ENCODE measurements at places on chromosomes 6 and 20.

GRCh38 chr6:163455552-163455951 is 41.0 kb downstream of the QKI start:
- DNase-seq = no peak

GRCh38 chr6:39077882-39078594 is 29.5 kb downstream of the GLP1R start:
- no peak for DNase-seq

- DNase-seq = no peak
Observed at GRCh38 chr6:109069746-109070145, 24.9 kb downstream of the SESN1 start.

GRCh38 chr6:92428448-92428847 is 990.9 kb downstream of the EPHA7 start:
- no peak for DNase-seq

GRCh38 chr6:140845701-140846100 is 1287.0 kb upstream of the GJE1 start:
- no peak for DNase-seq

GRCh38 chr6:130306377-130306776 is 59.4 kb upstream of the TMEM200A start:
- no peak for DNase-seq

- DNase-seq = no peak
Observed at GRCh38 chr6:84059082-84059481, 25.5 kb downstream of the MRAP2 start.

DNA sequence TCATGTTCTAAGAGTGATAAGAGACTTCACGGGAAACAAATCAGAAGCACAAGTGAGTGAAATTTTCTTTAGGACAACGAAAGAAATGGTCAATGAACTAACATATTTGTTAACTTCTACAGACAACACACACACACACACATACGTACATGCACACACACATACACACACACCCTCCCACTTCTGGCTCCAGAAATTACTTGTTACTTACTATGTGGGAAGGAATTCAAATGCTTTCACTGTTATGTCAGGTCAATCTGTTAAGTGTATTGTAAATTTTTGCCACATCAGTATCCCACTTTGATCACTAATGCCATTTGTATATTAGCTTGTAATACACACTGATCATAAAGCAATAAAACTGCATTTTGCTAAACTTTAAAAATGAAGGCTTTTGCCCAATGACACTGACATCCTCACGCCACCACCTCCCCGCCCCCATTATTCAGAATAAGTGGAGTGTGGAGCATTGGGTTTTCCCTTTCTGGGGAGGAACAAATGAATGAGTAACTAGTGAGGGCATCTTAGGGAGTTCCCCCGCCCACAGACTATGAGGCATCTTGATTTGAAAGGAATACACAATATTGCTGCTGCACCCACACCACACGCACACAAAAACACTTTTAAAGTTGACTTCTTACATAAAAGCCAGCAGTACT is 76.2 kb downstream of the ATXN1 start:
- DNase-seq = no peak

- no peak for DNase-seq
Observed at GRCh38 chr6:9511157-9511556, 903.7 kb downstream of the TFAP2A start.

DNA sequence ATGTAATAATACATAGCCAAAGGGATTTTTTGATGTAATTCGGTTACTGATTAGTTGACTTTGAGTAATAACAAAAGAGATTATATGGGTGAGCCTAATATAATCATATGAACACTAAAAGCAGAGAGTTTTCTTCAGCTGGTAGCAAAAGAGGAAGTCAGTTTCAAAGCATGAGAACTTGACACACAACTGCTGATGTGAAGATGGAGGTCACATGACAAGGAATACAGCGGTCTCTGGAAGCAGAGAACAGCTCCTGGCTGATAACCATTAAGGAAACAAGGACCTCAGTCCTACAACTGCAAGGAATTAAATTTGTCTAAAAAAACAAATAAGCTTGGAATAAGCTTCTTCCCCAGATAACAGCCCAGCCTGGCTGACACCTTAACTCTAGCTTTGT is 154.5 kb upstream of the PRND start:
- DNase-seq = no peak
